HFFc6 (cell line): ENCODE measurements at places on chromosomes 16 and 17.

- peaks cover 6% of the 10 kb centered on the region; the same call in 1 of the 2 replicates for H3K4me1 ChIP-seq
- peaks cover 3% of the 10 kb centered on the region for H3K27me3 ChIP-seq
- H3K27ac ChIP-seq, result no peak overlapping the region
- no peak overlapping the region for H3K4me3 ChIP-seq
Measured at GRCh38 chr17:65633988-65634387, 72.5 kb upstream of the AXIN2 start.

GRCh38 chr16:59993101-59993500 is 1259.0 kb upstream of the GOT2 start:
- H3K27ac ChIP-seq, result no peak overlapping the region
- H3K4me3 ChIP-seq, result no peak overlapping the region
- DNase-seq, result no peak
- H3K4me1 ChIP-seq, result no peaks in the 10 kb centered on the region

DNA sequence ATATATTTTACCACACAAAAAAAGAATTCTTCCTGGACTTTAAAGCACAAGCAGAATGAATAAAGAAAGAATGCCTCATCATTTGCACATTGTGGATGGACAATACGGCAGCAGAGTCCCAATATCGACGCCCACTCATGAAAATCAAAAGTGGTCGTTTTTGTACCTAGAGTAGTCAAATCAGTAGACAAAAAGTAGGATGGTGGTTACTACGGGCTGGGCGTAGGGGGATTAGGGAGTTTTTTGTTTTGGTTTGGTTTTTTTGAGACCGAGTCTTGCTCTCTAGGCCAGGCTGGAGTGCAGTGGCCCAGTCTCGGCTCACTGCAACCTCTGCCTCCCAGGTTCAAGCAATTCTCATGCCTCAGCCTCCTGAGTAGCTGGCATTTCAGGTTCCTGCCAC is 8.6 kb upstream of the CENPV start:
- H3K27ac ChIP-seq, result no peak overlapping the region
- no peak overlapping the region for H3K4me3 ChIP-seq
- DNase-seq, result no peak
- no peaks in the 10 kb centered on the region for H3K36me3 ChIP-seq
- H3K27me3 ChIP-seq, result peaks cover 6% of the 10 kb centered on the region

DNA sequence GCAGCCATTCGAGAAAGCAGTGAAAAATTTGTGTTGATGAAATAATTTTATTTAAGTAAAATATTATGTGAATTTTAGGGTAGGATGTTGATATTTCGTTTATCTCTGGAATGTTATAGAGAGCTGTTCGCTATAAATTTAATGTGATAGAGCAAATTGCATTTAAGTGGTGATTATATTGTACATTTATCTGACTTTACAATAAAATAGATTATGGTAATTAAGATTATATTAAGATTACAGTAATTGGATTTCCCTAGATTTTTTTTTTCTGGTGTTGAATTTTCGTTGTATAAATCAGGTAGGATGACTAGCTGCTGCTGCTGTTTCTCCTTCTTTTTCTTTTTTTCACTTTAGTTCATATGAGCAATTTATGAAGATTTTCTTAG is 71.0 kb downstream of the AATF start:
- H3K4me3 ChIP-seq, result no peak overlapping the region
- no peak for DNase-seq
- no peak overlapping the region for H3K27ac ChIP-seq
- no peaks in the 10 kb centered on the region for H3K36me3 ChIP-seq
- no peaks in the 10 kb centered on the region for H3K4me1 ChIP-seq
- H3K27me3 ChIP-seq, result no peaks in the 10 kb centered on the region; the same call in 1 of the 2 replicates

- no peak overlapping the region for H3K4me3 ChIP-seq
- no peaks in the 10 kb centered on the region; the same call in 1 of the 2 replicates for H3K27me3 ChIP-seq
- H3K4me1 ChIP-seq, result peaks cover 23% of the 10 kb centered on the region
Measured at GRCh38 chr16:72241930-72242329, 70.0 kb upstream of the PMFBP1 start.

DNA sequence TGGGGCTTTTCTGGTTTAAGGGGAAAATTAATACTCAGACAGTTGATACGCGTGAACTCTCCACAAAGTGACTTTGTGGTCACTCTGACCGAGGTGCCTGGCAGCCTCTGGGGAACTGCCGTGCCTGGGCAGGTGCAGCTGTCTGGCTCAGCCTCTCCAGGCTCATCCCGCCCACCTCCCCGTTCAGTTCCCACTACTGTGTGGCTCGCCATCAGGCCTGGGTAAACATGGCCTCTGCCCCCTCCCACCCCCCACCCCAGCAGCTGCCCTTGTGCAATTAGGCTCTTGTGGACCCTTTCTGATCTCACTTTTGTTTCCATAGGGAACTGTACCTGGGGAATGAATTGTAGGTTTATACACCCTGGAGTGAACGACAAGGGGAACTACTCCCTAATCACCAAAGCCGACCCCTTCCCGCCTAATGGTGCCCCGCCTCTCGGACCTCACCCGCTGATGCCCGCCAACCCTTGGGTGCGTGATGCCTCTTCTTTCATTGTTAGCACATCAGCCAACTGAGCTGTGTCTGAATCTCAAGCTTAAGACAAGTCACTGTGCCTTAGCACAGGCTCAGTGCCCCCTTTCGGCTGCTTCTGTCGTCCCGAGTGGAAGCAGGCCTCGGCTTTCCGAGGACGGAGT is 27.8 kb downstream of the ZC3H18 start:
- H3K36me3 ChIP-seq, result peaks cover 30% of the 10 kb centered on the region
- H3K4me3 ChIP-seq, result no peak overlapping the region
- no peaks in the 10 kb centered on the region for H3K4me1 ChIP-seq
- no peak for DNase-seq

GRCh38 chr16:19979638-19980037 is 94.1 kb downstream of the GPR139 start:
- DNase-seq, result no peak
- H3K27ac ChIP-seq, result no peak overlapping the region
- no peaks in the 10 kb centered on the region for H3K4me1 ChIP-seq

- no peak for DNase-seq
- peaks cover 18% of the 10 kb centered on the region for H3K36me3 ChIP-seq
- H3K27ac ChIP-seq, result no peak overlapping the region
- no peaks in the 10 kb centered on the region for H3K27me3 ChIP-seq
Measured at GRCh38 chr17:47924785-47925677, 16.3 kb upstream of the PNPO start.
